ENCODE measurements at places on chromosomes 4 and X.

- DNase-seq = no peak
These were observed 46.3 kb downstream of the RASSF6 start for GRCh38 chr4:73573794-73574528.

DNA sequence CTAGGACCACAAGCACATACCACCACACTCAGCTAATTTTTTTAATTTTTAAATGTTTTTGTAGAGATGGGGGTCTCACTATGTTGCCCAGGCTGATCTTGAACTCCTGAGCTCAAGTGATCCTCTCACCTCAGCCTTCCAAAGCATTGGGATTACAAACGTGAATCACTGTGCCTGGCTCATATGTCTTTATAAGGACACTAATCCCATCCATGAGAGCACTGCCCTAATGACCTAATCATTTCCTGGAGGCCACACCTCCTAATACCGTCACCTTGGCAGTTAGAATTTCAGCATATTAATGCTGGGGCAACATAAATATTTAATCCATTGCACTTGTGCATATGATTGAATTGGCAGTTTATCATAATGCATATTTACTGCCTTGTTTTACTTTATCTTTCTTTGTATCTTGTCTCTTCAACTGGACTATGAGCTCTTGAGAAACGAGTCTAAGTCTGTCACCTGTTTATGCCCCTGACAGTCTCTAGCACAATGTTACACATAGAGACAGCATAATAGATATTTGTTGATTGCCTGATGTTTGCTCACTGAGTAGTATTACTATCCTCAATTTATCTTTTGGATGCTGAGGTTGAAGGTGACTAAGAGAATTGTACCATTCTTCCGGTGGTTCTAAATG lies 172.0 kb downstream of the AASDH start:
- DNase-seq = no peak

- DNase-seq = no peak
These were observed 21.2 kb upstream of the KDM5C start for GRCh38 chrX:53246231-53246630.

GRCh38 chr4:5804656-5805055 lies 88.2 kb downstream of the CRMP1 start:
- DNase-seq = no peak

DNA sequence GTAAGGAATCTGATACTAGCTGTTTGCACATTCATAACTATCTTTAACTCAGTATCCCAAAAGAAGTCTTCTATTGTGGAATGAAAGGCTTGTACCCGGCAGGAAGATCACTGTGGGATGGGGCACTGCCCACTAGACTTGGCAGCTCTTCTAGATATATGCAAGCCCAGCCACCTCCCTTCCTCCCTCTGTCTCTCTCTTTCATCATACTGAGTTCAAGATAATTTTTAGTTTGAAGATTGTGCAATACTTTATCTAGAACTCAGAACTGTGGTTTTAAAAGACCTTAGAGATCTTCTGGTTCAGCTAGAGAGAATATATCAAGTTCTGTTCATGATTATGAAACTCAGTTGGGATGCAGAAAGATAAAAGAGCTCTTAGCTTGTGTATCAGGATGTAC lies 22.5 kb upstream of the GPR34 start:
- no peak for DNase-seq

GRCh38 chr4:186979961-186980745 lies 256.5 kb upstream of the FAT1 start:
- DNase-seq = no peak

GRCh38 chr4:47485768-47486167 lies 693 bp downstream of the ATP10D start:
- DNase-seq = no peak
